CD4-positive, alpha-beta T cell (primary cell): ENCODE measurements at places on chromosomes 3 and 15. TPM values are rescaled to one million over a fixed set of nuclear protein-coding genes. Genes with fewer than 3 reads are reported as not detected.

- H3K27ac ChIP-seq, result no peak overlapping the region
- DNase-seq, result no peak
Observed at GRCh38 chr3:151499168-151499567, 38.3 kb upstream of the IGSF10 start.

AQR gene
- 40.4 TPM for total RNA-seq

BCL6 gene
- 76.6 TPM for total RNA-seq

DNA sequence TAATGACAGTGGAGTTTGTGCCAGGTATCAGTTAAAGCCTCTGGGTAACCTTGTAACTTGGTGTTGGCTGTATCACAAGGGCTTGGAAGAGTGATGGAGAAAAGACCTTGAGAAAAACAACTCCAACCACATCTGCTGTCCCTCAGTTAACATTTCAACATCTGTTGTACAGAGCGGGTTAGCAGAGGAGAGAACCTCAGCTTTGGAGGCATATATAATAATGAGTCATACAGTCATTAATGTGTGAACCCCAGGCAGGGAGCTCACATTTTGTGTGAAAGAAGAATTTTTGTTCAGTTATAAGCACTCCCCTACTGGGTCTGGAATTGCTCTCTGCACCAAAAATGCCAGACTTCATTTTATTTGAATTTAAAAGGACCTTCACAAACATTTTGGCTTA lies 439.5 kb downstream of the PDCD6IP start:
- H3K4me3 ChIP-seq, result no peak overlapping the region
- no peaks in the 10 kb centered on the region for H3K27me3 ChIP-seq
- H3K4me1 ChIP-seq, result no peaks in the 10 kb centered on the region
- no peak overlapping the region for H3K27ac ChIP-seq
- no peaks in the 10 kb centered on the region for H3K36me3 ChIP-seq
- no peak for DNase-seq

HIGD2B gene
- not detected for total RNA-seq

DNA sequence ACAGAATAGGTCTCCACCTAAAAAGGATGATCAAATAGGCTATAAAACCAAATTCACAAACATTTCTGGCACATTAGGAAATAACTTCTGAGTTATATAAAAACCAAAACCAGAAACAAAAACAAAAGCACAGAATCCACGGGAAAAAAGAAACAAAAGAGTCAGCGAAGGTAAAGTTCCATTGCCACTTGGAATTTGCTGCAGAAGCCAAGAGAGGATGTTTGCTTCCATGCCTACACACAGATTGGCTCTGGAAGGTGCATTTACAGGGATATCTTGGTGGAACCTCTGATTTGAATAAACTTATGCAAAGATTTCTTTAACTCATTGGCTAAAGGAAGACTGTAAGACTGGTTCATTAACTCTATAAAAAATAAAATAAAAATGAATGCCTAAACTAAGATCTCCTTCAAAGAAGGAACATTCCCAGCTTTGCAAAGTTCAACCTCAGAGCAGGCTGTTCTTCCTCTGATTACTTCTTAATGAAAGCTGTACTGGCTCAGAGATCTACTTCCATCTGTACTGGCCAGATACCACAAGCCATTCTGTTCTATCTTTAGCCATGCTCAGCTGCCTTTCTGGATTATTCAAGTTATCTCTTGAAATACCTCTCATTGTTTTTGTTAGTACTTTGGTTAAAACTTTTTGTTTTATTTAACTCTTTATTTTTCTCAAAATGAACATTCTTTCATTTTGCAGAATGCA lies 537.5 kb upstream of the CCDC54 start:
- DNase-seq, result no peak
- no peaks in the 10 kb centered on the region for H3K27me3 ChIP-seq
- no peak overlapping the region for H3K4me3 ChIP-seq
- H3K36me3 ChIP-seq, result no peaks in the 10 kb centered on the region

- peaks cover 10% of the 10 kb centered on the region for H3K4me1 ChIP-seq
- H3K27me3 ChIP-seq, result no peaks in the 10 kb centered on the region
- H3K27ac ChIP-seq, result no peak overlapping the region
Observed at GRCh38 chr15:57772223-57772957, 65.9 kb downstream of the POLR2M start.

GRCh38 chr3:186614597-186615483 lies 2.0 kb downstream of the AHSG start:
- no peaks in the 10 kb centered on the region for H3K27me3 ChIP-seq
- no peak overlapping the region for H3K27ac ChIP-seq
- peak overlapping the region; percentile 34 for H3K4me3 ChIP-seq
- H3K4me1 ChIP-seq, result peaks cover 19% of the 10 kb centered on the region

DNA sequence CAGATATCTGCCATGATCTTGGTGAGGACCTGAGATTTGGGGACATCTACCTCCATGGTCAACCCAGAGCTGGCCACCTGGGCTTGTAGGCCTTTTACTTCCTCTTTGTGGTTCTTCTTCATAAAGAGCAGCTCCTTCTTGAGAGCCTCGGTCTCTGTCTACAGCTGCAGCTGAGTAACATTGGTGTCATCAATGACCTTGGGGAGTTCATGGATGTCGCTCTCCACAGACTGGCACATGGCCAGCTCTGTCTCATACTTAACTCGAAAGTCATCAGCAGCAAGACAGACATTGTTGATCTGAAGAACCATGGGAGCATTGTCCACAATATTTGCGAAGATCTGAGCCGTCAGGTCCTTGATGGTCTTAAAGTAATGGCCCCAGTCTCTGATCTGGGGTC lies 15.7 kb upstream of the RASA2 start:
- no peaks in the 10 kb centered on the region for H3K36me3 ChIP-seq
- DNase-seq, result no peak
- peaks cover 7% of the 10 kb centered on the region for H3K4me1 ChIP-seq

SLC24A5 gene
- total RNA-seq, result not detected
